T-cell (primary cell): ENCODE measurements at places on chromosomes 1 and 21.
A peak's percentile ranks its signal among the peaks of the same experiment; 100 is the strongest.

- no peak overlapping the region for H3K4me3 ChIP-seq
- peaks cover 24% of the 10 kb centered on the region for H3K27me3 ChIP-seq
- no peaks in the 10 kb centered on the region for H3K4me1 ChIP-seq
- no peaks in the 10 kb centered on the region for H3K36me3 ChIP-seq
- no peak for DNase-seq
Measured at GRCh38 chr1:3471356-3472087, 17.1 kb downstream of the ARHGEF16 start.

- no peak overlapping the region for H3K4me3 ChIP-seq
- no peaks in the 10 kb centered on the region for H3K36me3 ChIP-seq
- H3K27me3 ChIP-seq, result peaks cover 6% of the 10 kb centered on the region
- no peak for DNase-seq
- H3K4me1 ChIP-seq, result peaks cover 7% of the 10 kb centered on the region
- no peak overlapping the region for H3K27ac ChIP-seq
Measured at GRCh38 chr1:185426848-185427247, 109.8 kb upstream of the IVNS1ABP start.

- no peaks in the 10 kb centered on the region for H3K27me3 ChIP-seq
- peaks cover 14% of the 10 kb centered on the region for H3K4me1 ChIP-seq
- H3K27ac ChIP-seq, result no peak overlapping the region
- no peaks in the 10 kb centered on the region for H3K36me3 ChIP-seq
- no peak for DNase-seq
Measured at GRCh38 chr1:53835491-53835890, 2.6 kb downstream of the NDC1 start.

- peak; percentile 38 for DNase-seq
- H3K4me3 ChIP-seq, result peak overlapping the region; percentile 54
Measured at GRCh38 chr1:26408604-26409003, 2.0 kb upstream of the LIN28A start.

DNA sequence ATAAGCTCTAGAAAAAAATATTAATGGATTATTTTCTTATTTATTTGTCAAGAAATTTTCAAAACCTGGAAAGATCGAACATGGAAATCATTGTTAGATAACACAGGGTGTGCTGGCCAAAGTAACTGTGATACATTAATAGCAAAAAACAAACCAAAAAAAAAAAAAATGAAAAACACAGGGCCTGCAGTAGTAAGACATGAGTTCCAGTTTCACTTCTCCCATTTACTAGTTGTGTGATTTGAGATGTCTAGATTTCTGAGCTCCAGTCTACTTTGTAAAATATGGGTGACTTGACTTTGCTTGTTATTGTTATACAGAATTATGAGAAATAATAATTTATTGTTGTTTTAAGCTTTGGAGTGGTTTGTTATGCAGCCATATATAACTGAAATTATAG, 13.6 kb downstream of the FAM177B start:
- no peaks in the 10 kb centered on the region for H3K36me3 ChIP-seq
- no peaks in the 10 kb centered on the region for H3K4me1 ChIP-seq
- no peak overlapping the region for H3K27ac ChIP-seq

DNA sequence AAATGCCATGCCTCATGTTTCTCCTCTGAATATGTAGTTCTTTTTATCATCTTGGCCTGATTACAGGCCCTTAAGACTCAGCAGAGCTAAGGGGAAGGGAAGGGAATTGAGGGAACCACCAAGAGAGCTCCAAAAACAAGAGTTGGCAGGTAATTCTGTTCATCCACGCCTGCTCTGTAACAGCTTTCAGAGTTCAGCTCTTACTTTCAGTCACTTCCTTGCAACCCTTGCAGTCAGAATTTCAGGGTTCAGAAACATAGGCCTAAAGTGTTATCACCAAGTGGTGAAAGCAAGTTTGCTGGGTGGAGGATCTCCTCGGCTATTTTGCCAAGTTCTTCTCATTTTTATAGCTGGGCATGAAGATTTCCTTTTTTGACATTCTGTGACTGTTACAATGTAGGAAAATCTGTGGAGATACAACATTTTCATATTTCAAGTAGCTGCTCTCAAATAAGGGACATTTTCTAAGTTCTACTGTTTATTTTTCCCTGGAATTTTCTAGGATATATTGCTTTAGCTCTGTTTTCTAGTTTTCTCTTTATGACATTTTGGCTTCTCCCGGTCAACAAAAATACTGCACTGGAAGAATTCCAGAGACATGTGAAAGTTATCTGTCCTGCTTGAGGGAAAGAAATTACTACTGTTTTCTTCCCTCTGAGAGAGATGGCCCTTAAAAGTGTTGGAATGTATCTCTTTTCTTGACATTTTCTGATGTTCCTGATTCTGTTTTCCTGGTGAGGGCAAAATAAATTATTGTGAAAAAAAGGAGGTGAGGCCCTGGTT, 251.8 kb upstream of the ST6GALNAC5 start:
- H3K4me3 ChIP-seq, result no peak overlapping the region
- no peaks in the 10 kb centered on the region for H3K27me3 ChIP-seq
- DNase-seq, result no peak
- no peaks in the 10 kb centered on the region for H3K36me3 ChIP-seq
- no peak overlapping the region for H3K27ac ChIP-seq
- H3K4me1 ChIP-seq, result no peaks in the 10 kb centered on the region

GRCh38 chr1:234925440-234926263, 203.0 kb downstream of the TOMM20 start:
- peak overlapping the region; percentile 52 for H3K27ac ChIP-seq
- H3K36me3 ChIP-seq, result no peaks in the 10 kb centered on the region
- H3K4me3 ChIP-seq, result no peak overlapping the region

DNA sequence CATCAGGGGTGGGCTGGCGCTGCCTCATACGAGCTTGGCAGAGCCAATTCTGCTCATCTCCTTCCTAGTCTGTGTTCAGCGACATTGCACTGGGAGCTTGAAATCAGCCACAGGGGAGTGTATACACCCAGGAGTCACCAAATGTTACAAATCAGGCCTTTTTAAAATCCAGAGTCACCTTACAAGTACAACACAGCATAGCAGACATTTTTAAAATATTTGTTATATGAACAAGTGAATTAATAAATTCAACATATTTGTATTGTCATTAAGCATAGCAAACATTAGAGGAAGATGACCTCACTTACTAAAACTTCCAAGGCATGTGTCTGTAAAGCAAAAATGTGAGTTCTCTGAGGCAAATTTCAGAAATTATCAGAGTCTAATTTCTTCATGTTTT, 210.0 kb downstream of the HLX start:
- no peaks in the 10 kb centered on the region for H3K36me3 ChIP-seq
- H3K27ac ChIP-seq, result no peak overlapping the region
- H3K27me3 ChIP-seq, result no peaks in the 10 kb centered on the region

DNA sequence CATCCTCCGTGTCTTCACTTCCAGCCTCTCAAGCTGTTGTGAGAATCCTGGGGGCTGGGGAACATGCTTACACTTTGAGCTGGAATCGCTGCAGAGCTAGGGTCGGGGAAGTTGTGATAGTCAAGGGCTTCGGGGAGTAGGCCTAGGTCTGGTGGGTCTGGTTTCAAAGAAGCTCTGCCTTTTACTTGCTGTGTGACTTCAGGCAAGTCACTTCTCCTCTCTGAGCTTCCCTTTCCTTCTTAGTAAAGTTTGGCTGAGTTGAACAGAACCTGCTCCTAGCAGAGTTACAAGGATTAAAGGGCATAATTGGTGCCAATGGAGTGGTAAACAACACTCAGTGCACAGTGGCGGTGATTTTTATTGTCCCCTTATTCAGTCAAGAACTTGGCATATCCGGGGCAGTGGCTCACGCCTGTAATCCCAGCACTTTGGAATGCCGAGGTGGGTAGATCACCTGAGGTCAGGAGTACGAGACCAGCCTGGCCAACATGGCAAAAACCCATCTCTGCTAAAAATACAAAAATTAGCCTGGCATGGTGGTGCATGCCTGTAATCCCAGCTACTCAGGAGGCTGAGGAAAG, 25.7 kb downstream of the ARHGEF19 start:
- no peak overlapping the region for H3K27ac ChIP-seq
- H3K4me1 ChIP-seq, result no peaks in the 10 kb centered on the region
- no peak overlapping the region for H3K4me3 ChIP-seq
- H3K36me3 ChIP-seq, result no peaks in the 10 kb centered on the region
